Activated naive CD4-positive, alpha-beta T cell treated with anti-CD3 and anti-CD28 coated beads for 36 hours (primary cell): ENCODE measurements at places on chromosomes 5 and 9.

DNA sequence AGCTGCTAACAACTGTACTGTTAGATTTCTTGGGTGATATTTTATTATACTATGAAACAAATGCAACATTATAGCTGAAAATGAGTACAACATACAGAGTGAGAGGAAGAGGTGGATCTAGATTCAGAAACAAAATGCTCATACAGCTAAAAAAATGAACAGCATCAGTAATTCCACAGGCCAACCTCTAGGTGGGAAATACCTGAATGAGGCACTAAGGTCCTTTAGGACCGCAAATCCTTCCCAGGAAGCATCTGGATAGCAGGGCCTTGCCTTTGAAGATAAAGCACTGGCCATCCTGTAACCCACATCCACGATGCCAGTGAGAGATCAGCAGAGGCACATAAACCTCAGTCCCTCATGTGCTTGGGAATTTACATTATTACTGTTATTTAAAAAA is 310.8 kb downstream of the YTHDC2 start:
- no peak for DNase-seq
- H3K4me3 ChIP-seq, result no peak overlapping the region
- H3K36me3 ChIP-seq, result no peaks in the 10 kb centered on the region
- no peak overlapping the region for H3K27ac ChIP-seq

- H3K36me3 ChIP-seq, result peaks cover 8% of the 10 kb centered on the region
- H3K4me1 ChIP-seq, result no peaks in the 10 kb centered on the region
- no peak overlapping the region for H3K27ac ChIP-seq
- no peak for DNase-seq
- H3K4me3 ChIP-seq, result no peak overlapping the region
Observed at GRCh38 chr9:131892162-131892707, 152.4 kb upstream of the RAPGEF1 start.

- H3K4me3 ChIP-seq, result no peak overlapping the region
- no peak overlapping the region for H3K27ac ChIP-seq
- H3K4me1 ChIP-seq, result no peaks in the 10 kb centered on the region
- H3K36me3 ChIP-seq, result no peaks in the 10 kb centered on the region
Observed at GRCh38 chr5:11166923-11167322, 405.9 kb upstream of the DAP start.

GRCh38 chr9:93061791-93062763 is 3.6 kb downstream of the SUSD3 start:
- peak; percentile 69 for DNase-seq
- peaks cover 37% of the 10 kb centered on the region for H3K36me3 ChIP-seq

- no peak overlapping the region for H3K27ac ChIP-seq
- peaks cover 12% of the 10 kb centered on the region for H3K36me3 ChIP-seq
- H3K4me3 ChIP-seq, result no peak overlapping the region
- H3K4me1 ChIP-seq, result no peaks in the 10 kb centered on the region
Observed at GRCh38 chr9:128634111-128634510, 22.5 kb downstream of the DYNC2I2 start.

DNA sequence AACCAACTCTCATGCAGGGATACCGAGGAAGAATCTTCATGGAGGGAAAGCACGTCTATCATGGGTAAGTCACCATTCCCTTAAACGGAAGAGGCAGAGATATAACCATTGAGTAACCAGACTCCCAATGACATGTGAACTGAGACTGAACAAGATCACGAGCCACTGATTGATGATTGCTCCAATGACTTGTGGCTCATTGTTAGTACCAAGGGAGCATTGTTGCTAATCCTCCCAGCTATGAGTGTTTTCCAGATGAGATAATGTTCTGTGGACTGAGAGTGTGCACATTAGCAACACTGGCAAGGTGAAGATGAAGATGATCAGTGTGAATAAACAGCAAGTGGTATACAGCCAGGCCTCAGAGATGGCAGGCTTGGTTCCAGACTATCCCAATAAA is 219.2 kb upstream of the MAP3K1 start:
- H3K27ac ChIP-seq, result no peak overlapping the region
- no peak for DNase-seq
- H3K4me3 ChIP-seq, result no peak overlapping the region
- H3K27me3 ChIP-seq, result no peaks in the 10 kb centered on the region

DNA sequence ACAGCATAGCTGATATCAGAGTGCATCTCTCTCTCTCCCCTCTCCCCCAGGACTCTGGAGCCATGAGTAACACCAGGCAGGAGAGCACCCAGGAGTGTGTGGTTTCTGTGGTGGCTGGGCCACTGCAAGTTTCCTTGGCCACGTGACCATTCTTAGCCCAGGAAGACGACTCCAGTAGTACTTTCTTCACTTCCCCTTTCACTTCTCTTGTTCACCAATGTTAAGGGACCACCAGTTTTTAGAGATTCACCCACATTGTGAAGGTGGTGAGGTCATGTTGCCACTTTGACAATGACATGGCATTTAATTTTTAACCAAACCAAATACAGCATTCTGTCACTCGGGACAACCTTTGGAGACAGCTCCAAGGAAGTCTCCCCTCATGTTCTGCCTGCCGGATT is 17.9 kb upstream of the DAPK1 start:
- peaks cover 1% of the 10 kb centered on the region for H3K27me3 ChIP-seq
- no peak overlapping the region for H3K4me3 ChIP-seq
- peaks cover 9% of the 10 kb centered on the region for H3K4me1 ChIP-seq
- no peak for DNase-seq

- H3K36me3 ChIP-seq, result no peaks in the 10 kb centered on the region
- no peaks in the 10 kb centered on the region for H3K4me1 ChIP-seq
- H3K27me3 ChIP-seq, result no peaks in the 10 kb centered on the region
- DNase-seq, result peak; percentile 36
- H3K27ac ChIP-seq, result no peak overlapping the region
Observed at GRCh38 chr5:97297063-97297703, 114.1 kb upstream of the RIOK2 start.

GRCh38 chr5:54401515-54401914 is 54.0 kb upstream of the HSPB3 start:
- no peak overlapping the region for H3K27ac ChIP-seq
- no peaks in the 10 kb centered on the region for H3K4me1 ChIP-seq
- no peak for DNase-seq

GRCh38 chr9:71941060-71941568 is 29.7 kb downstream of the C9orf85 start:
- H3K27me3 ChIP-seq, result no peaks in the 10 kb centered on the region
- no peaks in the 10 kb centered on the region for H3K36me3 ChIP-seq
- peaks cover 7% of the 10 kb centered on the region for H3K4me1 ChIP-seq
- DNase-seq, result no peak
- H3K27ac ChIP-seq, result no peak overlapping the region

GRCh38 chr5:172167895-172168294 is 20.1 kb downstream of the STK10 start:
- no peaks in the 10 kb centered on the region for H3K27me3 ChIP-seq
- DNase-seq, result no peak
- peaks cover 8% of the 10 kb centered on the region for H3K36me3 ChIP-seq
- peaks cover 80% of the 10 kb centered on the region for H3K4me1 ChIP-seq
- no peak overlapping the region for H3K4me3 ChIP-seq

DNA sequence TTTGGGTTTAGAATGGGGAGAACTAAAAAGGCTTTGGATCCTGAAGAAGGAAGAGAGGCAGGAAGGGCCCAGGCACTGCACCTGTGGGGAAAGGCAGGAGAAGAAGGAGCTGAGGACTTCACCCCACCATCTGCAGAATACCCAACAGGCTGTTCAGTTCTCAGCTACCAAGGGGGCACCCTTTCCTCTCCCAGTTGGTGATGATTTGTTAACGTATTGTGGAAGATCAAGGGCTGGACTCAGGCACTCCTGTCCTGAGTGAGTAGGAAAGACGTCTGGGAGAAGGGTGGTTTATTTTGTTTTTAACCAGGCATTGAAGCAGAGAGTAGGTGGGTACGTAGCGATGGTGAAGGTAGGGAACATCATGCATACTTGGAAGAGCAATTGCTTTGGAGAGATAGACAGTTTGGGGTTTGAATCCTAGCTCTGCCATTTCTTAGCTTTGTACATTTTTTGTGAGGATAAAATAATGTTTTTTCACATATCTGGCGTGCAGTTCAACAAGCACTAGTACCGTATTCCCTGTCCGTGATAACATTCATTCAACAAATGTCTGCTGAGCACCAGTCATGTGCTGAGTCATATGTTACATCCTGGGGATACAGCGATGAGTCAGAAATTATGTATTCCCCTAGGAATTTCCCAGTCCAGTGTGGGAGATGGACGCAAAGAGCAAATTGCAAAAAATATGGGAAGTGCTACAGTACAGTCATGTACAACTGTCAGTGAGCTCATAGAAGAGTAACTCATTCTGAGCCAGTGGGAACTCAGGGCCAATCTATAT is 2.1 kb downstream of the MSANTD3 start:
- peaks cover 2% of the 10 kb centered on the region for H3K36me3 ChIP-seq
- H3K4me1 ChIP-seq, result peaks cover 30% of the 10 kb centered on the region
- H3K4me3 ChIP-seq, result no peak overlapping the region

GRCh38 chr5:61675015-61675692 is 343.1 kb downstream of the ZSWIM6 start:
- H3K4me3 ChIP-seq, result no peak overlapping the region
- H3K36me3 ChIP-seq, result no peaks in the 10 kb centered on the region
- no peaks in the 10 kb centered on the region for H3K4me1 ChIP-seq
- no peak for DNase-seq
- no peak overlapping the region for H3K27ac ChIP-seq
- H3K27me3 ChIP-seq, result peaks cover 15% of the 10 kb centered on the region

GRCh38 chr5:173855162-173855994 is 32.8 kb upstream of the CPEB4 start:
- no peak overlapping the region for H3K27ac ChIP-seq
- no peak overlapping the region for H3K4me3 ChIP-seq
- no peaks in the 10 kb centered on the region for H3K36me3 ChIP-seq
- H3K27me3 ChIP-seq, result peaks cover 6% of the 10 kb centered on the region
- no peaks in the 10 kb centered on the region for H3K4me1 ChIP-seq

DNA sequence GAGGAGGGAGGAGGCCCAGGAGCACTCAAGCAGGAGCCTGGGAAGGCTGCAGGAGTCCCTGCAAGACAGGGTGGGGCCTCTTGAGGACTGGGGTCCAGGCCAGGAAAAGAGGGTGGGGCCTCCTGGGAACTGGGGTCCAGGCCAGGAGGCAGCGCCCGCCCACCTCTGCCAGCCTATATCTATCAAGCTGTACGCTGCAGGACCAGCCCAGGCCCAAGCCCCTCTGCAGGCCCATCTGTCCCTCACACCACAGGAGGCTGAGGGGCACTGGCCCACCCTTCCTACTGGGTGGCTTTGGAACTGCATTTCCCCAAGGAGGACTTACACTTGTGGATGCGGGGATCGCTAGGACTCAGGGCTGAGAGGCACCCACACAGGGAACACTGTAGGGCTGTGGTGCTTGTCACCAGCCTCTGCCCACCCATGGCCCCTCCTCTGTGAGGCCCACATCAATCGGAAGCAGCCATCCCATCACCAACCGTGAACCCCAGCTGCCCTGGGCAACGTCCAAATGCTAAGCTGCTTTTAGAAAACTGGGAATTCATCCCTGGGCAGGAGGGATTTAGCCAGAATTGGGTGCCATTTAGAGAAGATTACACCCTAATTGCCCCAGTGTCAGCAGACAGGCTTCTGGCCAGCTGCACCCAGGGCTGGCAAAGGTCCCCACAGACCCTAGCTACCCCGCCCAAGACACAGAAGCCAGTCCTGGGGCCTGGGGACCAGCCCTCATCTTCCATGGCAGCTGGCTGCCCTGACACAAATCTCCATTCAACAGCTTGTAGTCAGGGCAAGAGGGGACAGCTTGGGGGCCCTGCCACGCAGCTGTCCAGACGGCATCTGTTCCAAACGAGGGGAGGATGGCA is 15.3 kb downstream of the BICD2 start:
- DNase-seq, result no peak
- H3K4me1 ChIP-seq, result peaks cover 58% of the 10 kb centered on the region
- no peak overlapping the region for H3K27ac ChIP-seq
- no peak overlapping the region for H3K4me3 ChIP-seq
- H3K36me3 ChIP-seq, result peaks cover 4% of the 10 kb centered on the region

DNA sequence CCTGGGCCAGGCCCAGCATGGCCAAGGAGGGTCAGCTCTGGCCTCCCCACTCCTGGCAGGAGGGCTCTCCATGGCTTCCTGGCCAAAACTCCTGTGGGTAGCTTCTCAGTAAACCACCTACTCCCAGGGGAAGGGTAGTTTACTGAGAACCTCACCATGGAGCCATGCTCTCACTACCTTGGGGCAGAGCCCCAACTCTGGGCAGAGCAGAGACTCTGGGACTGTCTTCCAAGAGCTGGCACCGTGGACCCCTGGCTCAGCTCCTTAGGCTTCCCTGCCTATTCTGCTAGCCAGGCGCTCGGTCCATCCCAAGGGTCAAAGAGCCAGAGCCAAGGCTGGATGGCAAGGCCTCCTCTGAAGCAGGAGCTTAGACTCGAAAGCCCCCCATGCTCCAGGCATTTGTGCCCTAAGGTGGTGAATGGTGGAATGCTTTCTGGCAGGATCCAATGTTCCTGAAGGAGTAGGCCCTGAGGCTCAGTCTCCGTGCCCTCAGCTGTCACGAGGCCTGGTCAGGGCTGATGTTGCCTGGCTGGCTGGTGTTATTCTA is 19.6 kb downstream of the TCF7 start:
- no peak overlapping the region for H3K4me3 ChIP-seq
- no peaks in the 10 kb centered on the region for H3K27me3 ChIP-seq
- no peak for DNase-seq
- peaks cover 98% of the 10 kb centered on the region for H3K4me1 ChIP-seq
- H3K27ac ChIP-seq, result no peak overlapping the region

DNA sequence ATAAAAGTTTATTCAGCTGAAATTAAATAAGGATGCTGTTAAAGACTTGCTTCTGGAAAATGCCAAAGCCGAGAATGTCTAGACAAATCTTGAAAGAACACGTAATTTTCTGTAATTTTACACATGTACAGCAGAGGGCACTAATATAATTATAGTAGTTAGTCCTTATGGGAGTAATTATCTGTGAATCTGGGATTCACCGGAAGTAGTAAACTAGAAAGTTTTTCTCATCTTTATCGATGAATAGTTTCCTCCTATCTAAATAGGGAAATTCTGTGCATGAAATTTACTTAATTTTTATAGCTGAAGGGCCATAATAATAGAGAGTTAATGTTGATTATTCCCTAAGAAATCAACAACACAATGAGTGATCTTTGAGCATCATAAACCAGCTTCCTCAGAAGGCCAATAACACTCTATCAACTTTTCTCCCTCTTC is 18.4 kb upstream of the CNTLN start:
- DNase-seq, result no peak
- no peaks in the 10 kb centered on the region for H3K4me1 ChIP-seq
- H3K4me3 ChIP-seq, result no peak overlapping the region

GRCh38 chr9:137237759-137238726 is 3.0 kb upstream of the TUBB4B start:
- H3K36me3 ChIP-seq, result peaks cover 18% of the 10 kb centered on the region
- H3K4me1 ChIP-seq, result peaks cover 33% of the 10 kb centered on the region
- H3K27me3 ChIP-seq, result no peaks in the 10 kb centered on the region
- no peak for DNase-seq
- H3K27ac ChIP-seq, result no peak overlapping the region

GRCh38 chr5:145989428-145989827 is 53.0 kb downstream of the SH3RF2 start:
- no peak overlapping the region for H3K4me3 ChIP-seq
- no peak for DNase-seq
- H3K4me1 ChIP-seq, result no peaks in the 10 kb centered on the region
- H3K27ac ChIP-seq, result no peak overlapping the region

- no peak for DNase-seq
- H3K27ac ChIP-seq, result no peak overlapping the region
- H3K27me3 ChIP-seq, result peaks cover 24% of the 10 kb centered on the region
- no peaks in the 10 kb centered on the region for H3K36me3 ChIP-seq
- H3K4me3 ChIP-seq, result no peak overlapping the region
- no peaks in the 10 kb centered on the region for H3K4me1 ChIP-seq
Observed at GRCh38 chr9:34896112-34896511, 62.0 kb upstream of the PHF24 start.

- peaks cover 3% of the 10 kb centered on the region for H3K27me3 ChIP-seq
- no peak for DNase-seq
- H3K27ac ChIP-seq, result no peak overlapping the region
- H3K4me1 ChIP-seq, result no peaks in the 10 kb centered on the region
- no peaks in the 10 kb centered on the region for H3K36me3 ChIP-seq
Observed at GRCh38 chr9:135252980-135253304, 165.5 kb downstream of the OLFM1 start.
